ENCODE measurements at places on chromosomes 13 and 19.

- no peak for DNase-seq
Observed at GRCh38 chr13:98996046-98996445, 18.2 kb upstream of the DOCK9 start.

DNA sequence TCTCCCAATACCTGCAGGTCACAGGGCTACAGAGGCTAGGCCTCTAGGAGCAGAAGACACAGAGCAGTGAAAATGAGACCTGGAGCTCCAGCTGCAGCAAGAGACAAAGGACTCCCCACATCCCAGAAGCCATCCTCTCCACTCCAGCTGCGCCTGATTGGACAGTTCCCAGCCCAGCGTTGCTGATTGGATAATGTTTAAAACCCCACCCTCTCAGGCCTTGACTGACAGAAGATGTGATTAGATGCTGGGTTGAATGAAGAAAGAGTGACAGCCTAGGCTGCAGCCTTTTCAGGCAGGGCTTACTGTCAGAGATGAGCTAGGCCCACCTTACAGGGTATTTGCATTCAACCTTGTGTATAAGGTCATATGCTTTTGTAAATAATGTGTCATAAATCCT lies 59.4 kb downstream of the ZNF708 start:
- no peak for DNase-seq

- DNase-seq, result no peak
Observed at GRCh38 chr13:48542581-48543341, 9.9 kb upstream of the RCBTB2 start.

DNA sequence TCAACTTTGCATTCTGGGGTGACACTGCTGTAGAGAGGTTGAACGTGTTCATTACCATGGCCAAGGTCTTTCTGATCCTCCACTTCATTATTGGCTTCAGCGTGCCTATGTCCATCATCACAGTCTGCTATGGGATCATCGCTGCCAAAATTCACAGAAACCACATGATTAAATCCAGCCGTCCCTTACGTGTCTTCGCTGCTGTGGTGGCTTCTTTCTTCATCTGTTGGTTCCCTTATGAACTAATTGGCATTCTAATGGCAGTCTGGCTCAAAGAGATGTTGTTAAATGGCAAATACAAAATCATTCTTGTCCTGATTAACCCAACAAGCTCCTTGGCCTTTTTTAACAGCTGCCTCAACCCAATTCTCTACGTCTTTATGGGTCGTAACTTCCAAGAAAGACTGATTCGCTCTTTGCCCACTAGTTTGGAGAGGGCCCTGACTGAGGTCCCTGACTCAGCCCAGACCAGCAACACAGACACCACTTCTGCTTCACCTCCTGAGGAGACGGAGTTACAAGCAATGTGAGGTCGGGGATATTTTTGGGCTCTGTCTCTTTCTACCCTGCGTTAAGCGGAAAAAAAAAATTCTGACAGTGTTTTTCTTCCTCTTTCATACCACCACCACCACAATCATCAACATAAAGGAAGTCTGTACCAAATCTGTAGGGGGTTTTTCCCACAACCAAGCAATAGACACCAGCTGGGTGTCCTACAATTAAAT lies 29.5 kb downstream of the FPR3 start:
- DNase-seq, result no peak

GRCh38 chr19:41706741-41707501 lies 1.5 kb upstream of the CEACAM5 start:
- peak; percentile 60 for DNase-seq

GRCh38 chr13:65882810-65883209 lies 1347.3 kb downstream of the PCDH9 start:
- no peak for DNase-seq

DNA sequence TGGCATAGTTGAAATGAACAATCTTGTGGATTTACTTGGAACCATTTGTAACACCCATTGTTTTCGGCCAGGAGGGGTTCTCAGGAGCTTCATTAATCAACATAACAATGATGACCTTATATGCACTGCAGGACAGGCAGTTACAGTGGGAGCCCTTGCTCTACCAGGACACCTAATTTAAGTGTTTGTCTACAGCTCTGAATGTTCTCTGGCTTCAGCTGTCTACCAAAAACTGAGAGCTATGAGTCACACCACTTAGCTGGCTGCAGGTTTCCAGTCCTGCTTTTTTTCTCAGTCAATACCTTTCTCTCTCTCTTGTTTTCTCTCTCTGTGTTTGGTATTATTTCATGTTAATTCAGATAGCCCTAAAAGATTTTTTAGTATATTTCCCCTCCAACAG lies 105.4 kb upstream of the MBNL2 start:
- DNase-seq, result no peak

GRCh38 chr13:32277839-32278238 lies 37.3 kb downstream of the ZAR1L start:
- DNase-seq, result no peak

DNA sequence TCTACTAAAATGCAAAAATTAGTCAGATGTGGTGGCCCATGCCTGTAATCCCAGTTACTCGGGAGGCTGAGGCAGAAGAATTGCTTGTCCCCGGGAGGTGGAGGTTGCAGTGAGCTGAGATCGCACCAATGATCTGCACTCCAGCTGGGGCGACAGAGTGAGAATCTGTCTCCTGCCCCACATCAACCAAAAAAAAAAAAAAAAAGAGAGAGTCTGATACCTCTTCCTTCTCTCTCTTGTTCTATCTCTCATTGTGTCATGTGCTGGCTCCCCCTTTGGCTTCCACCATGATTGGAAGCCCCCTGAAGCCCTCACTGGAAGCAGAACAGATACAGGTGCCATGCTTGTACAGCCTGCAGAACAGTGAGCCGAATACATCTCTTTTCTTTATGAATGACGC lies 20.4 kb downstream of the CLEC11A start:
- no peak for DNase-seq

Measured in liver (tissue), 10 donors.